Activated T-cell treated with anti-CD3 and anti-CD28 coated beads for 4 hours (primary cell): ENCODE measurements at places on chromosomes 6 and 20.

DNA sequence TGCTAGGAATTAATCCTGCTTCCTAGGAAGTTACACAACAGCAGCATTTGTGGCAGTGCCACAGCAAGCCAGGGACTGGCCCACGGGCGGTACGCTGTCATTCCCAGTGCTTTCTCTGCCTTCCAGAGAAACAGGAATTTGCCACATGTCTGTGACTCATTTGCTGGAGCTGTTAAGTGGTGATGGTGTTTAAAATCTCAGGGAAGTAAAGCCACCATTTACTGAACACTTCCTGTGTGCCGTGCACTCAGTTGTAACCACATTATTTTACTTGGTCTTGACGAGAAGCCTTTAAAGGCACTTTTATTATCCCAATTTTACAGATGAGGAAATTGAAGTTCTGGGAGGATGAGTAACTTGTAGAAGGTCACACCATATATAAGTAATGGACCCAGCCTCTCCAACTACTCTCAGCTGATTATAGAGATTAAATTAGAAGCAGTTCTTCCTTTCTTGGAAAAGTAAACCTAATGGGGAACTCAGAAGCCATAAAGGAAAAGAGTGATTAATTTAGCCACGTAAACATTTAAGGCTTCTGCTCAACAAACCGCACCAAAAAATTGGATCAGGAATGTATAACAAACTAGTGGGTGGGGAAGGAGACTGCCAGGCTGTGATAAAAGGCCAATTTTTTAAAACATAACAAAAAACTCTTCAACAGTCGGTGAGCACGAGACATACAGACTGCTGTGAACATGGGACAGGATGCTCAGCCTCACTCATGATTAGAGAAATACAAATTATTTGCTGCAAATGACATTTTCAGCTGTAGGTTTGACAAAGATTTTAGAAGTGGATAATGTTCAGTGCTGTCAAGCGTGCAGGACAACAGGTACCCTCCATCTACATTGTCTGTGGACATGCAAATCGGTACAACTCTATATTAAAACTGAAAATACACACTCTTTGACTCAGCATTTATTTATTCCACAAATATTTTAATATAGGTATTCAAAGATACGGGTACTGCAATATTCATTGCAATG lies 311.2 kb downstream of the NRN1 start:
- no peak for DNase-seq

GRCh38 chr6:151209071-151209831 lies 30.5 kb upstream of the AKAP12 start:
- no peak for DNase-seq

DNA sequence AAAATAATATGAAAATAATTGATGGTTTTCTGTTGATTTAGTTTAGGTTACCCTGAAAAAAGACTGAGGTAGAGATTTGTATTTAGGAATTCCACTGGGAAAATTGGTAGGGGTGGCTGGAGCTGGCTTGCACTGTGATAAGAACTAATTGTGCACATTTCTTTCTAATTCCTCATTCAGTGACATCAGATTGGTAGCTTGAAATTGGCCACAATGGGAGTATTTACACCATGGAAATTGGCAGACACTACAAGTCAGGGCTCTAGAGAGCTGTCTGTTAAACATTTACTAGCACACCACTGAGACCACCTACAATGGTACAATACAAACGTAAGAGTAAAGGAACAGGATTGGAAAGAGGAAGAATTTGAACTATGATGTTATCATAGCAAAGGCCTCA lies 52.0 kb upstream of the ISM1 start:
- no peak for DNase-seq

DNA sequence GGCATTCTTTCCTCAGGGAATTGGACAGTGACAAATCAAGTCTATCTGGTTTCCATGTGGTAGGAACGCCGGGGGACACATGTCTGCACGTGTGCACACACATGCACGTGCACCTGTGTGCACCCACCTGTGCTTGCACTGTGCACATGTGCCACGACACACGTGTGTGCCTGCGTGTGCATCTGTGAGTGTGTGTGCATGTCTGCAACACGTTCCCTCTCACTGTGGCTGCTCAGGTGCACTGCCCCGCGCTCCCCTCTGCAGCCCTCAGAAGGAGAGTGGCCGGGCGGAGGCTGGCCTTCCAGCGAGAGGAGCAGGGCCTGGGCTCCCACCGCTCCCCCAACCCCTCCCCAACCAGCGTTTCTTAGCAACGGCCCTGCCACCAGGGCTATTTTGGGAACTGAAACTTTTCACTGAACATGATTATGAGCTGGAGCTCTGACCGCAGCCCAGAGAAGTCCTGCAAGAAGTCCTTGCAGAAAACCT lies 147.8 kb downstream of the PHACTR3 start:
- no peak for DNase-seq

GRCh38 chr20:38872036-38872435 lies 54.2 kb upstream of the FAM83D start:
- no peak for DNase-seq

- DNase-seq, result no peak
Observed at GRCh38 chr6:98944598-98945081, 3.1 kb downstream of the FBXL4 start.

GRCh38 chr20:50186151-50186885 lies 4.3 kb upstream of the CEBPB start:
- DNase-seq, result peak; percentile 92

GRCh38 chr6:7119272-7119801 lies 11.6 kb downstream of the RREB1 start:
- no peak for DNase-seq

- DNase-seq, result no peak
Observed at GRCh38 chr6:3665608-3666007, 85.9 kb downstream of the PXDC1 start.

GRCh38 chr6:46556053-46556452 lies 64.8 kb upstream of the RCAN2 start:
- no peak for DNase-seq

DNA sequence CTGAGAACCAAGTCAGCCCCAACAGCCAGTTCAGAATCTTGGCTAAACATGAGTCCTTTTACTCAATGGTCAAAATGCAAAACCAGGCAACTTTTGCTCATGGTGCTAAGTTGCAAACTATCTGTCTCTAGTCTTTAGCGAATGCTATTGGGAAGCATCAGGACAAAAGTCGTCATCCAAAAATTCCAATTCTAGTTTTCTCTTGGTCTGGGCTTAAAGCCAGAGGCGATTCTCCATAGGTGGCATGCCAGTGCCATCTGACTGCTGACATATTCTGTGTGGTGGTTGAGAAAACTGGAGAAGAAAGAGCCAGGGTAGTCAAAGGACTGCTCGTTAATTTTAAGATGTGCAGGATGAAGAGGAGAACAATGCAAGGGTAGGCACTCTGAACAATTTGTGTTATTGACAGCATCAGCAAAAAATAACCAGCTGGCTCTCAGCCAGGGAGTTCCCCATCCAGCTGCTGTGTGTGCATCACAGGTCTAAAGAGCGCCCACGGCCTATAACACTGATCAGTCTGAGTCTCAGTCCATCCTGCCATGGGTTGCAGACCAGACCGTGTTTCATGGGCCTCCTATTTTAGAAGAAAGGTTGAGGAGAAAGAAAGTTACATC lies 313.6 kb downstream of the ALDH8A1 start:
- DNase-seq, result no peak

GRCh38 chr6:40485795-40486194 lies 101.4 kb downstream of the LRFN2 start:
- no peak for DNase-seq

DNA sequence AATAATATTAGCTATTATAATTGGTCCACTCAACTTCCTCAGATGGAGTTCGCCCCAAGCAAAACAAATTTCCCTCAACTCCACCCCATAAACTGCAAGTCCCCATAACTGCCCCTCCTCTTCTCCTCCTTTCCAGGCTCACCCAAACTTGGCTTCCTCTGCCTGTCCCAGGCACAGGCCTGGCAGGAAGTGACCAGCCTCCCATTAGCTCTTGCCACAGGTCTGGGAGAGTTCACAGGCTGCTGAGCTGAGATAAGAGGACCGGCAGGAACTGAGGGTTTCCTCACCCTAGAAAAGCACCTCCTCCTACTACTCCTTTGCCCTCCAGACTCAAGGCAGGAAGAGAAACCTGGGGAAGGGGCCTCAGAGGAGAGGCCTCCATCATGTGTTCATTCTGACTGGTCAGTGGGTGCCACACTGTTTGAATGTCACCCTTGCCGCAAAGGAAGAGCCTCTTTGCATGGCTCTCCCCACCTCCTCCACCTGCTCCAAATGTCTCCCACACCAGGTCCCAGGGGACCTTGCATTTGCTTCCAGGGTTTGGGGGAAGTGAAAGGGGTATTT lies 24.5 kb upstream of the SMIM29 start:
- no peak for DNase-seq

- no peak for DNase-seq
Observed at GRCh38 chr6:157946865-157947532, 34.7 kb upstream of the SYNJ2 start.

GRCh38 chr20:38674765-38675133 lies 49.5 kb upstream of the SLC32A1 start:
- DNase-seq, result no peak

DNA sequence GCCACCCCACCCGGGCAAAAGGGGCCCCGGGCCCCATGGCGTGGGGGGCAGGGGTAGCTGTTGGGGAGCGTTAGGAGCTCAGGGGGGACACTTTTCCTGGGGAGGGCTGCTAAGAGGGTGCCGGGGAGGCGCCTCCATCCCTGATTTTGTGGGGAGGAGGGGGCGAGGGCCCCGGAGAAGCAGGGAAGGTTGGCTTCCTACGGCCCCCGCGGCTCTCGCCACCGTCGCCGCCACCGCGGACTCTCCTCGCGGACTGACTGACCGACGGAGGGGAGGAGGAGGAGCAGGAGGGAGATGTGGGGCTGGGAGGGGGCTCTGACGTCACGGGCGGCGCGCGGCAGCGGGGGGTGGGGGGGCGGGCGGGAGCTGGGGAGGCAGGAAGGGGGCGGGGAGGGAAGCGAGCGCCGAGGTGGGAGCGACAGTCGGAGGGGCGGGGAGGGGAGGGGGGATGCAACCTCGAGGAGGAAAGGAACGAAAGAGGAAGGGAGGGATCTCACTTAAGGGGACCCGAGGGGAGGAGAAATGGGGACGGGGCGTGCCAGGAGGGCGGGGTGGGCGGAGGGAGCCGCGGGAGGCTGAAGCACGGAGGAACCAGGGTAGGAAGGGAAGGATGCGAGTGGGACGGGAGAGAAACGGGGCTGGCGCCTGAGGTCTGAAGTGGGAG lies 5.1 kb downstream of the GABBR1 start:
- DNase-seq, result peak; percentile 50

GRCh38 chr6:156778454-156779205 lies 1.5 kb downstream of the ARID1B start:
- DNase-seq, result peak; percentile 45

GRCh38 chr6:45900808-45901752 lies 114.6 kb downstream of the CLIC5 start:
- no peak for DNase-seq
